NCI-H1436 treated with DMSO at 0.1 percent for 48 hours (cell line): ENCODE measurements at places on chromosomes 4 and X.

GRCh38 chr4:91171217-91171616 lies 1044.0 kb downstream of the CCSER1 start:
- no peak for DNase-seq

DNA sequence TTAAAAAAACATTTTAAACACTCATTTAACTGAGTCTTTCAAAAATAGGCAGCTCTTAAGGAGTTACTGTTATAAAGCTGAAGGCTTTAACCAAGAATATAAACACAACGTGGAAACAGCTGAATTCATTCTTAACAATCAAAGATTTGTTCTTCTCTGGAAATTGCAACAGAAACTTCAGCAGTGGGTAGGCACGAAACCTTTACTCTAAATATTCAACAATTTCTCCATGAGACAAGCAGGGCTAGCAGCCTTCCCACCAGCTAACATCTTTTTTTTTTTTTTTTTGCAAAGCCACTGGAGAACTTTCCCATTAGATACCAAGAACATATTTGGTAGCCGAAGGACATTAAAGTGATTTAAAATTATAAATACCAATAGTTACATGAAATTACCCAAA lies 78.2 kb upstream of the PRSS48 start:
- no peak for DNase-seq

GRCh38 chr4:159070742-159071141 lies 32.1 kb upstream of the RAPGEF2 start:
- no peak for DNase-seq

DNA sequence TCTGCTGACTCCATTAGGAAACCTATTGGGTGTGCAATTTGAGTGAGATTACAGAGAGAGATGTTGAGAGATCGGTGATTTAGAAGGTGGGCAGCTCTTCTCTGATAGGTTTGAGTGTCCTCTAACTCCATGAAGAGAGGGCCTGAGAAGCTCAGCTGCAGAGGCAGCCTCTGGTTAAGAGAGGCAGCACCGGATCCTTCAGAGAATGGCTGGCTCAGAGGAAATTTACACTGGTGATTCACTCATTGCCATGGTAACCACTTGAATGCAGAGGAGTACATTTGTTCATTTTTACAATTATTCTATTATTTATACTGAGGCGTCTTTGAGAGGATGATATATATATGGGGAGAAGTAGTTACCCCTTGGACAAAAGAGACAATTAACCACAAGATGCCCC lies 171.7 kb downstream of the PDGFRA start:
- peak; percentile 40 for DNase-seq
